ENCODE measurements at places on chromosomes 3 and 15.

DNA sequence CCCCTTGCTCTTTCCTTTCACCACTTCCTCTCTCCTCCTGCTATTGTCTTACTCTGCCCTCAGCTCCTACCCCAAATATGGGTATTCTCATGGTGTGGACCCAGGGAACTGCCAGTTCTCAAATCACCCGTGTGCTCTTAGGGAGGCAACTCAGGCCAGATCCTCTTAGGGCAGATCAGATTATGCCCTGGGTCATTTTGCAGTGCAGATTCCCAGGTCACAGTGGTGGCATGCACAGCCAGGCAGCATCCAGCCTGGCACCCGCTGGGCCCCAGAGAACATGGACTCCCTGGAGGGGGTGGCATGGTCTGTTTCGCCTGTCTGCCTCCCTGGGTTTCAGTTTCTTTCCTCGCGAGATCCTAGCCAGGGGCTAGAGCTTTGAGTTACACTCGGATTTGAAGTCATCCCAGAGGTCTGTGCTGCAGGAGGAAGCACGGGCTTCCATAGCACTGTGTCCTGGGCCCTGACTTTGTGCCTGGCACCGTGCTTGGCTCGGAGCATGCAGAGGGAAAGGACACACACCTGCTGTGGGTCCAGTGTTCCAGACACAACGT lies 96.1 kb downstream of the TOP2B start:
- no peak for DNase-seq

DNA sequence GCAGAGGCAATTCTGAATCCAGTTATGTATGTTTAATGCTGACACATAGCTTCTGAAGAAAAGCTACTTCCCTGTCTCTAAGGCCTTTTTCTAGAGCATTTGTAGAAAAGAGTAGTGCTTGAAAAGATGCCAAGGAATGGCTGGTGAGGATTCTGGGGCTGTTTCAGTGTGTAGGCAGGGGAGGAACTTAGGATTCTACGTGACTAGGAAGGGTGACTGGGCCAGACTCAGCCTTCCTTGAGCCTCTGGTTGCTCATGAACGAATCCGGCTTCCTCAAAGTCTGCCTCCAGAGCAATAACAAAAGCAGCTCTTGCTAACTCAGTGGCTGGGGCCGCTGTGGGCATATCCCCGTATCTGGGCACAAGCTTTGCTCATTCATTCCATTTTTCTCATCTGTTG lies 104.8 kb upstream of the WNT5A start:
- no peak for DNase-seq

DNA sequence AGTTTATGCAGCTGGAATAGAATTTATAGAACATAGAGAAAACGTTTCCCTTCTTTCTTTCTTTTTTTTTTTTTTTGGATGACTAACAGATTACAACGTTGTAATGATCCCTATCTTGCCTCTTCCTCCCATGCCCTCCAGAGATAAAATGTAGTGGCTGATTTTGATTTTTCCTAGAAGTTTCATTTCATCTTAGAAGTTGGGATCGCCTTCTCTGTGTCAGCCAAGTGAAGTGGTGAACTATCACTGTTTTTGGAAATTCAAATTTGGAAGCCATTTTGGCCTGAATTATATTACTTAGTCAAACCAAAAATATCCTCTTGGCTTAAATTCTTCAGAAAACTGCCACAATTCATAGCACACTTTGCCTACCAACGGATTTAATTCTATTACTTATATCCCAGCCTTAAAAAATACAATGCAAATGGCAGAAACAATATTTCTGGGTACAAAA lies 1025.5 kb upstream of the NR2F2 start:
- DNase-seq: peak; percentile 20

GRCh38 chr3:33218446-33219174 lies at the start of gene SUSD5:
SUSD5 (minus strand) TSS chr3:33218810; CDS start chr3:33218797, 13 bp downstream.
- peak; percentile 28 for DNase-seq

GRCh38 chr3:128801779-128802380 lies 75.9 kb downstream of the RAB7A start:
- no peak for DNase-seq

DNA sequence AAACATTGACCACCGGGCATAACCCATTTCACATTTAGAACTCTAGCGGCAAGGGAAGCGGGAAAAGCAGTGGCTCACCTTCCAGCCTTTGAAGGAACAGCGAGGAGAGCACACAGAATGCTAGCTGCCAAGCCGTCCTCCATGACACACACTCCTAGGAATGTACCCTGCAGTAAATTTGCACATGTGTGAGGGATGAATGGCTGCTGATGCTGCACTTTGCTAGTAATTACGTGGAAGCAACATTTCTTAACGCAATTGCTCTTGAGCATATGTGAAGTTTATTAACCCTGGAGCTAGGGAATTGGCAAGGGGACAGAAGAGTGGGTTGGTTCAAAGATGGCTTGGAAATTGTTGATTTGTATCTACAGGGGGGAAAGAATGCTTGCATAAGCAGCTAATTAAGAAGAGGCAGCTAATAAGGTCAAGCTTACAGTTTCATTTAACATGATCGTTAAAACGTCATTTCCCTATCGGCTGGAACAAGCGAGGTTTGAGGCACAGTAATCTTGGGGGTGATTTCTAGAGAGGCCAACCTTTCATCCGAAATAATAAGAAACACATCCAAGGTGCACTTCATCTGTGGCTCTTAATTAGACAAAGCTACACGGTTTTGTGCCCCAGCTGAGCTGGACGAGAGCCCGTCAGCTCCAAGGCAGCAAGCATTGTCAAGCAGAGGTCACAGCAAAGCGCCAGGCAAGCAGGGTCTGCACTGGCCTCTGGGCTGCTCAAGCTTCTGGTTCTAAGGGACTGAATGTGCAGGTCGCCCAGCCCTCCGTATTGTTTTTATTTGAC lies 123.4 kb downstream of the CHSY1 start:
- peak; percentile 78 for DNase-seq

GRCh38 chr15:39426552-39427532 lies 154.0 kb upstream of the THBS1 start:
- peak; percentile 65 for DNase-seq

DNA sequence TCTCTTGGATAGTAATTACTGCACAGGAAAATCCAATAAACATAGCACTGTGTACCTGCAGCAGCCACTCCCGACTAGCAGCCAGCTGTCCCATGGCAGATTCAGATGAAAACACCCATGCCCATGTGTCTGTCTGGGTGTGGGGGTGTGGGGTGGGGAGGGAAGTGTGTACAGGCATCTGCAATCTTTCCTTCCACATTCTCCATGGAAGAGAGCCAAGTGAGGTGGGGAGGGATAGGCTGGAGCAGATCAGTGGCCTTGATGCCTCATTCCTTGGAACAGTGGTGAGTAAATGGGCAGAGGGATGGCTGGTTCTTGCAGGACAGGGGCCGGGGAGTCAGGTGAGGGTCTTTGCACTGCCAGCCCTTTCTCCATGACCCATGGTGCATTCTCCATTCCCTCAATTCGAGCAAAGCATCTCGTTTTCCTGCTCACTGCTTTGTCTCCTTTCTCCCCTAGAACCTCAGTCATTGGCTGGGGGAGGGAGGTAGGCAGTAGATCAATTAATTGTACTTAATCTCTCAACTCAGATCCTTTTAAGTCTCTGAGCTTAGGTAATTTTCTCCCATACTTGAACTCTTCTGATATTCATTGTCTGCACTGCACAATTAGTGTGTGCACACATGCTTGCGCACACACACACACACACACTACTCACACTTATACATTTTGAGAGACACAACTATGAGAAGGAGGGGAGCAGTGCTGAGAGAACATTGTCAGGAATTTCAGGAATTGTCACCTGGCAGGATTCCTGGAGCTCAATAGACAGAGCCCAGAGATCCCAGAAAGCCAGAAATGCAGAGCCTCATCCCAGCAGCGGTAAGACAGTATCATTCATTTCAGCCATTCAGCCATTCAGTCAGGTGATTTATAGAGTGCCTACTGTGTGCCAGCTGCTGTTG lies 31.9 kb downstream of the PDIA5 start:
- peak; percentile 76 for DNase-seq

DNA sequence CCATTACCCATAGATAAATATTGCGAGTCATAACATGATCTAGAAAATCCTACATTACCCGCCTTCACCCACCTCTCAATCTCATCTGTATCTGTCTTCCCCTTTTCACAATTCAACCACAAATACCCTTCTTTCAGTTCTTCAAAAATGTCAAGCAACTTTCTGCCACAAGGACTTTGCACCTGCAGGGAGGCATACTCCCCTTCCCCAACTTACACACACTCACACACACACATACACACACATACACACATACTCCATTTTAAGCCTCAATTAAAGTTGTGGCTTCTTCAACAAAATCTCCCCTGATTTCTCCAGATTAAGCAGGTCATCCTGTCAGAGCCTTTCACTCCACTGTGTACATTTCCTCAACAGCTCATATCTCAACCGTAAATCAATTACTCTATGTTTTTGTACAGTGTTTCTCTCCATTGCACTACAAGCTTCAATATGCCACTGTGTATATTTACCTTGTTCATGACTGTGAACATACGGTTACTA lies 33.1 kb upstream of the CCDC50 start:
- no peak for DNase-seq

GRCh38 chr3:121747976-121748375 lies 1.6 kb downstream of the GOLGB1 start:
- no peak for DNase-seq

- DNase-seq: no peak
Measured at GRCh38 chr3:76352511-76353284, 567.3 kb upstream of the ZNF717 start.

- no peak for DNase-seq
Measured at GRCh38 chr3:97613139-97613538, 151.4 kb upstream of the ARL6 start.

- DNase-seq: no peak
Measured at GRCh38 chr3:38690185-38690584, 40.7 kb upstream of the SCN5A start.

GRCh38 chr3:17157713-17158112 lies 273.0 kb downstream of the PLCL2 start:
- DNase-seq: peak; percentile 32

- no peak for DNase-seq
Measured at GRCh38 chr15:80822676-80823075, 43.5 kb downstream of the CEMIP start.

- DNase-seq: no peak
Measured at GRCh38 chr15:31221936-31222515, 104.6 kb upstream of the KLF13 start.

DNA sequence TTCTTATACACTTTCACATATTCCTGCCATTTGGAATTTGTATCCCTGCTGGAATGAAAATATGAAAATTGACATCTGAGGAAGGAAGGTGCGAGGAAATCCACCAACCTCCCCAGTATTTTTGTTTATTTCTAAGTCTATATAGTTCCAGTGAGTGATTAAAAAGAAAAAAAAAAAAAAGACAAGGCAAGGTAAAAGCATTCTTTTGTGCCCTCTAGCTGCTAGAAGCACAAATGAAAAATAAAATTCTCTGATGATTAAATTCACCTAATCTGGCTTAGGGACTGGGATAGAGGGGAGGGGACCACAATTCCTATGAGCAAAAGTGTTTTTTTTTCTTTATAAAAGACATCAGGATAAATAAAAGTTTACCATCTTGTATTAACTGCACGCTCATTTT lies 370.9 kb downstream of the NR2F2 start:
- no peak for DNase-seq

- peak; percentile 30 for DNase-seq
Measured at GRCh38 chr15:85622221-85622831, 172.4 kb downstream of the KLHL25 start.

Measured in GM03348 (cell line).